Endothelial cell of umbilical vein (primary cell): ENCODE measurements at places on chromosomes 7 and 10. TPM values are rescaled to one million over a fixed set of nuclear protein-coding genes. Genes with fewer than 3 reads are reported as not detected.

The TAF5 gene
- 5.8 and 6.0 TPM in 2 replicates for total RNA-seq

The ADRA2A gene
- not detected in 2 replicates for total RNA-seq

The ENTPD1 gene
- 23.0 and 27.0 TPM in 2 replicates for total RNA-seq

The DNAJC12 gene
- 1.0 and 2.4 TPM in 2 replicates for total RNA-seq

The ASZ1 gene
- total RNA-seq = not detected in 2 replicates
